ENCODE measurements at places on chromosomes 16 and 17.

DNA sequence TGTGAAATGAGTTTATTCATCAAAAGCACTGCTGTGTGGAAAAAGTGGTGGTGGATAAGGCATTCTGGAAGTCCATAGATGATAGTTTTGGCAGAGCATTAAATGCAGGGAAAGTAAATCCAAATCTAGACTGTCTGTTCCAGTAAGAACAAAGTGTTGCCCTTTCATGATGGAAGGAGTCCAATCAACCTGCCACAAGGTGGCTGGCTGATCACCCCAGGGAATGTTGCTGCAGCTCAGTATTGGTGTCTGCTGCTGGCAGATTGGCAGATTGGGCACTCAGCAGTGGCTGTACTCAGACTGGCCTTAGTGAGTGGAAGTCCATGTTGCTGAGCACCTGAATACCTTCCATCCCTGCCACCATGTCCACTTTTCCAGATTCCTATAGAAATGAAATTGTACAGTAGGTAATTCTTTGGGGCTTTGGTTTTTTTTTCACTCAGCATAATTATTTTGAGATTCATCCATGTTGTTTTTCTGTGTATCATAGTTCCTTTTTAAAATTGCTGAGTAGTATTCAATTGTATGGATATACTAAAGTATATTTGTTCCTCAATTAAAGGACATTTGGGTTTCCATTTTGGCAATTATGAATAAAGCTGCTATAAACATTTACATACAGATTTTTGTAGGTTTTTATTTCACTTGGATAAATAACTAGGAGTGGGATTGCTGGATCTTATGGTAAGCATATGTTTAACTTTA, 14.3 kb downstream of the DYNLL2 start:
- no peak for DNase-seq

DNA sequence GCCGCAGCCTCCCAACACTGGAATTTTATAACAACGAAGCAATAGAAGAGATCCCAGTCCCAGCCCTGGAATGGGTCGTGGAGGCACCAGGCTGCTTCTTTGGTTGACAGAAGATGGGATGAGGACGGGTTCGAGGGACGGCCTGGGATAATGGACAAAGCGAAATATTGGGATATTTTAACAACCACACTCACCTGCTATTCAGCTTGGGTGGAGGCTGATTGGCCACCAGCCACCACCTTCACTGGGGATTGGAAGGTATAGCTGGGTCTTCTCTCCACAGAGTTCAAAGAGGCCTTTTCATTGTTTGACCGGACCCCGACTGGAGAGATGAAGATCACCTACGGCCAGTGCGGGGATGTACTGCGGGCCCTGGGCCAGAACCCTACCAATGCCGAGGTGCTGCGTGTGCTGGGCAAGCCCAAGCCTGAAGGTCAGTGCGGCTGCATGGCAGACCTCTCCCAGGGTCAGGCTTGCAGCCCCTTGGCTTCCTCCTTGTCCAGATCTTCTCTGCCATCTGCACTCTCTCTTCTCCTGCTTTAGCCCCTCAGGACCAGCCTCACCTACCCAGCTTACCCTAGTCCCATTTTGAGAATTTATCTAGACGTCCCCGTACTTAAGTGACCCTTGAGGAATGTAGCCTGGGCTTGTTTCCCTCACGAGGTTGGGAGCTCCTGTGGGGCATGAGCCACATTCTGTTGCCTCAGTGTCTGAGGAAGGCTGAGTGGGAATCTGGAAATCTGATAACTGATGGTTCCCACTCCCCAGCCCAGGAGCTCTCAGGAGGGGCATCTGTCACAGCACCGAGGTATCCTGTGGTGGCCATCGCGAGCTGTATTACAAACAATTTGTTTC, 10.7 kb downstream of the MYL4 start:
- no peak for DNase-seq

GRCh38 chr16:82201351-82201750, 31.3 kb upstream of the MPHOSPH6 start:
- no peak for DNase-seq

DNA sequence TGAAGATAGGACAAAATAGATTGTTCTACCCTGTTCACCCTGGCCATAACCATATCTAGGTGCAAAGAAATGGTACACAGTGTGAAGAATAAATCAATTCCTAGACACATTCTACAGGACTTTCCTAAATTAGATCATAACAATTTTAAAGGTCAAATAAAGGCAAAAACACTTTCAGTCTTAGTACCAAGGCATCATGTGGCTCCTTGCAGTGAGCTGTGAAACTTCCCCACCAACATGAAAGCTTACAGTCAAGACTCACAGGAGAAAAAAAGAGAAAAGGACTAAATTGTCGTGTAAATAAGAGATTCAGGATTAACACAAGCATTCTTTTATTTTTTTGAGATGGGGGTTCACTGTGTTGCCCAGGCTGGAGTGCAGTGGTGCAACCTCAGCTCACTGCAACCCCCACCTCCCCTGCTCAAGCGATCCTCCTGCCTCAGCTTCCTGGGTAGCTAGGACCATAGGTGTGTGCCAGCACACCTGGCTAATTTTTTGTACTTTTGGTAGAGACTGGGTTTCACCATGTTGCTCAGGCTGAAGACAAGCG, 14.2 kb downstream of the NSMCE1 start:
- DNase-seq: no peak

DNA sequence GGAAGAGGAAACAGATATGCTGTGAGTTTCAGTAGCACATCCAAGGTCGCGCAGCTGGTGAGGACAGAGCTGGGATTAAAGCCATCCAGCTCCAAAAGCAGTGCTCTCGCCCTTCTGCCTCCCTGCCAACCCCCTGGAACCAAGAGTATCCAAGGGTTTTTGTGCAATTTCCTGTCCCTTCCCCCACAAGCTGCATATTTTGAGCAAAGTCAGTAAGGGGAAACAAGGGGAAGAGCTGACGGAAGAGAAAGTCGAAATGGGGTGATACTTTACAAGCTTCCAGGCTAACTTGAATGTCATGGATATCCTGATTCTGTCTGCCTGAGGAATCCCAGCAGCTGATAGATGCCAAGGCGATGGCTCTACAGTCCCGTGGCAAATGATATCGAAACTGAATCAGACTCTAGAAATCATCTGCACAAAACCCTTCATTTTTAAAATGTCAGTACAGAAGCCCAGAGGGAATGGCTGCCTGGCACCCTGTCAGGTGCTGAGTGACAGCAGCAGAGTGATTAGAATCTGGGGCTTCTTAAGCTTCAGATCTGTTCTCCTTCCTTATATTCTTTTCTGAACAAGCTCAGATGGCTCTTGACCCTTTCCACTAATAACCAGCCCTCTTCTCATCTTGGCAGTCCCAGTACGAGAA, 42.9 kb upstream of the TEKT3 start:
- peak; percentile 39 for DNase-seq

DNA sequence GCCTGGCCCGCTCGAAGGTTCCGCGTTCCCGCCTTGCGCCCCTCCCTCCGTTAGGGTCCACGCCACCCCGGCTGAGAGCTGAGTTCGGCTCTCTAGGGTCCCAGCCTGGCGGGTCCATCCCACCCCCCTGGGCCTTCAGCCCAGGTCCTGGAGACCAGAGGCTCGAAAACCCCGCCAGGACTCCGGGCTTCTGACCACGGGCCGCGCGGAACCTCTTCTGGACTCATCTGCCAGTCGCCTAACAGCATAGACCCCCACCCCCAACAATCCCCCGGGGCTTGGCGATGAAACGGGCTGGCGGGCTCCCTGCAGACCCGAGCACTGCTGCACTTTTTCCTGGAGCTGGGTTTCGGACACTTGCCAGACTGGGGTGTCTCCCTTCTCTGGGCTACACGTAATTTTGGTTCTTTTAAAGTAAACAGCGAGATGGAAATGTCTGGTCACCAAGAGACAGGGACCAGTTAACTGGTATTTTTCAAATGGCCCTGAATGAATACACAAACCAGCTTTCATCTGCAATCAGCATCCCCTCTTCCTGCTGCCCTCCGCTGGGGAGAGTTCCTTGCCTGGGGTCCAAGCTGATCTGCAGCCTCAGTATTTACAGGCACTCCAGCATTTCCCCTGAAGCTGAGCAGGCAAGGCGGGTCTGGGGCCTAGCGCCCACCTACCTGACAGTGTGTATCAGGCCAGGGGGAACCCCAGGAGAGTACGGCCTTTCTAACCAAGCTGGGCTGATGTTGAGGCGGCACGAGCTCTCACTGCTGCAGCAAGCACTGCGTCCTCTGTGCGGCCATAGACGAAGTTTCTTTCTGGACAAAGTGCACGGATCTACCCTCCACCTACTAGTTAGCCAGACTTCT, 639 bp upstream of the TRIM65 start:
- no peak for DNase-seq

- DNase-seq: no peak
Measured at GRCh38 chr16:31704138-31704537, 169.5 kb upstream of the ZNF267 start.

- DNase-seq: peak; percentile 39
Measured at GRCh38 chr16:50611332-50611934, 63.2 kb downstream of the NKD1 start.

DNA sequence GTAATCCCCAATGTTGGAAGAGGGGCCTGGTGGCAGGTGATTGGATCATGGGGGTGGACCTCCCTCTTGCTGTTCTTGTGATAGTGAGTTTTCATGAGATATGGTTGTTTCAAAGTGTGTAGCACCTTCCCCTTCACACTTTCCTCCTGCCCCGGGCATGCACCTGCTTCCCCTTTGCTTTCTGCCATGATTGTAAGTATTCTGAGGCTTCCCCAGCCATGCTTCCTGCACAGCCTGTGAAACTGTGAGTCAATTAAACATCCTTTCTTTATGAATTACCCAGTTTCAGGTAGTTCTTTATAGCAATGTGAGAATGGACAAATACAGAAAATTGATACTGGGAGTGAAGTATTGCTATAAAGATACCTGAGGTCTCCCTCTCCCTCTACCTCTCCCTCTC, 29.4 kb downstream of the RNF112 start:
- DNase-seq: no peak

DNA sequence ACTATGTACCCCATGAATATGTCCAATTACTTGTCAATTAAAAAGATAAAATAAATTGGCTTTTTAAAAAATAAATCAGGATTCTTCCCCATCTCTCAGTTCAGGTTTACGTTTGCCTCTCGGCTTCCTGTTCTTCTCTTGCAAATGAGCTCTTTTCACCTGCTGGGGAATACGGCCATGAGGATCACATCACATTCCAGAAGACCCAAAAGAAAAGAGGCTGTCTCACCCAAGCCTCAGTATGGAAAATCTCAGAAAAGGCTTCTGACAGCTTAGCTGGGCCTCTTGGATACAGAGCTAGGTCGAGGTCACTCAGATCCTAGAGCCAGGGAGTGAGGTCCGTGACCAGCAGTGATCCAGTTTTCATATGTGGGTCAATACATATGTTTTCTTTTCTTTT, 171.2 kb upstream of the SDK2 start:
- no peak for DNase-seq

- no peak for DNase-seq
Measured at GRCh38 chr16:88086571-88087516, 135.6 kb downstream of the BANP start.

DNA sequence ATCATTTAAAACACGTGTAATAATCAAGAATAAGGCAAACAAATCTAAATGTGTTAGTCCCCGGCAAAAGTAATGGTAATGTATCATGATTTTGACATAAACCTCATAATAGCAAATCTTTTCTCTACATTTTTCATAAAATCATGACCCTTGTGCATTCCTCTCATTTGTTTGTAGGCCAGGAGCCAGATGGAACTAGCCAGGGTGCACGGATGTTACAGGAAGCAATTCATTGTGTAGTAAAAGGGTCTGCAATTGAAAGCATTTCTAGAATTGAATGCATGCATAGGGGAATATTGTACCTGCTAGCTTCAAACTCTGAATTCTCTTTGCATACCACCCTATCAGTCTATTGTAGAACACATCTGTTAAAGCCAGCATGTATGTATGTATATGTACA, 66.6 kb downstream of the CNTNAP4 start:
- no peak for DNase-seq

DNA sequence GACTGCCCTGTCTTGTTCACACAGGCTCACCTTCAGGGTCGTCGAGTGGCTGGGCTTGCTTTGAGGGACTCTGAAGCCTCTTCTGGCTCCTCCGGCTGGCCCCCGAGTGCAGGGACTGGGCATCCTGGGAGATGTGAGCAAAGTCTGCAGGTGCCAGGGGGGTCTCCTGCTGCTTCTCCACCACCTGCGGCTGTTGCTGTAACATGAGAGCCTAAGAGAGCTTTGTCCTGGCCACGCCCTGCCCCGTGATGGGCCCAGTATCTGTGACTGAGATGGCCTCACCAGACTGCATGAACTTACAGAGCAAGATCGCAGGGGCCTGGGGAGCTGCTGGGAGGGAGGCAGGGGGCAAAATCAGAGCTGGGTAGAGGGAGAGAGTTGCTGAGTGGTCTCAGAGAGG, 12.5 kb downstream of the ERN2 start:
- DNase-seq: no peak

DNA sequence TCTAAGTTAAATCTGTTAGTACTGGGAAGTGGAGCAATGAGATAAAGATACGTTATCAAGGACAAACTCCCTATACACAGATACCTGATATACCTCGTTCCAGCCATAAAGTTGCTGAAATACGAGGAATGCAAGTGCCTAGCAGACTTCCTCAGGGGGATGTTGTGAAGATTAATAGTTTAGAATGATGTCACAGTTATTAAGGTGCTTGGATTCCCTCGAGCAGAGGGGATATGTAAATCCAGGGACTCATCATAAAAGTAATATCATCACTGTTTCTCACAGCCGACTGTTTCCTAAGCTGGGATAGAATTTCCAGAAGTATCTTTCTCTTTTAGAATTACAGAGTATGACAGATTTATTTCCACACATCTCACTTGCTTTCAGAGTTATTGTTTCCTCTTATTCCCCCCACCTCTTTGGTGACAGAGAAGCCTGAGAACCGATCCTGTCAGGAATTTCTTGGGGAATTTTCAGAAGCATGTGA, 28.4 kb upstream of the ZFHX3 start:
- no peak for DNase-seq

DNA sequence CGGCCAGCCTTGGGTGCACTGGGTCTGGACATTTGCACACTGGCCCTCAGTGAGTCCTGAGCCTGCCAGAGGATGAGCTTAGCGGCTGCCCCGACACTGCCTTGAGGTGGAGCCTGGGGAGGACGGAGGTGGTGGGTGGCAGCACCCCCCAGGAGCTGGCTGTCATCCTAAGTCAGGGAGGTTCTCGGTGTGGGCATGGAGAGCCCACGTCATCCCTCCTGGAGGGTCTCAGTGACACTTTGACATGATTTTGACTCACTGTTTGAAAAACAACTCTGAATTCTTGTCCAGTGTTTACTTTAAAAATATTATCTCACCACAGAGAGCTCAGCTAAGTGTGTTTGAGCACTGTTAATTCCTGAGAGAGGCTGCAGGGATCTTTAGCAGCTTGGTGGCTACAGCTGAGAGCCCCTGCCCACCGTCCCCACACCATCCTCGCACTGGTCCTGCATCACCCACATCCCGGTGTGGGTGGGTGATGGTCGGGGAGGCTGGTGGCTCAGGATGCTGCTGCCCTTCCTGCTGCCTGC, 63.1 kb downstream of the BANP start:
- peak; percentile 50 for DNase-seq

- no peak for DNase-seq
Measured at GRCh38 chr17:82374626-82375331, 3.2 kb downstream of the UTS2R start.

- no peak for DNase-seq
Measured at GRCh38 chr17:61331886-61332285, 67.8 kb upstream of the TBX2 start.

- DNase-seq: no peak
Measured at GRCh38 chr17:35377706-35378105, 4.3 kb upstream of the SLFN11 start.

GRCh38 chr16:67243481-67243880, 3.8 kb downstream of the FHOD1 start:
- DNase-seq: no peak

GRCh38 chr16:47016700-47017133, 43.2 kb upstream of the DNAJA2 start:
- DNase-seq: no peak

GRCh38 chr16:4987250-4987579, 29.1 kb downstream of the SEC14L5 start:
- no peak for DNase-seq

Data from fibroblast of mammary gland (primary cell).